ENCODE measurements at places on chromosomes 12 and 14.

- no peak overlapping the region for H3K27ac ChIP-seq
- no peaks in the 10 kb centered on the region for H3K27me3 ChIP-seq
- H3K4me1 ChIP-seq = no peaks in the 10 kb centered on the region
These were observed 27.8 kb downstream of the EFCAB11 start for GRCh38 chr14:89926694-89927093.

DNA sequence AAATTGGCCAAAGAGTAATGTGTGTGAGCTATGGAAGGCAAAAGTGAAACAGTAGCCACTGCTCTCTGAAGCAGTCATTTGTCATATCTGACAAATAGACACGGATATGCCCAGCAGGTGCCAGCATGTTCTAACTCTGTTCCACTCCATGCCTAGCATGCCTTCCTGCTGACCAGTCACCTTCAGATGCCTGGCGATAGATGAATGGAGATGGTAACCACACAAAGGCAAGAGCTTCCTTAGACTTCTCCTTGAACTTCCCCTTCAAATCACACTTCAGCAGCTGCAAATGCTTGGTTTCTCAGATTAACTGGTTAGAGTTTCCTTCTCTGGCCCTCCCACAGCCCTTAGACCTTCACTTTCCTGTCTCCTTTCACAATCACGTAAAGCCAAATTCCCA, 429.9 kb downstream of the DAD1 start:
- no peaks in the 10 kb centered on the region for H3K36me3 ChIP-seq
- no peak for DNase-seq
- H3K27me3 ChIP-seq = no peaks in the 10 kb centered on the region
- no peak overlapping the region for H3K4me3 ChIP-seq
- H3K4me1 ChIP-seq = no peaks in the 10 kb centered on the region
- H3K27ac ChIP-seq = no peak overlapping the region

- H3K27ac ChIP-seq = no peak overlapping the region
- H3K36me3 ChIP-seq = no peaks in the 10 kb centered on the region
These were observed 73.9 kb downstream of the HSD17B6 start for GRCh38 chr12:56836800-56837663.

GRCh38 chr14:55221186-55221585, 29.8 kb upstream of the DLGAP5 start:
- no peaks in the 10 kb centered on the region for H3K4me1 ChIP-seq
- no peak overlapping the region for H3K27ac ChIP-seq
- no peaks in the 10 kb centered on the region for H3K27me3 ChIP-seq
- no peak for DNase-seq
- H3K36me3 ChIP-seq = no peaks in the 10 kb centered on the region

GRCh38 chr12:98696036-98696646, 51.1 kb downstream of the APAF1 start:
- no peaks in the 10 kb centered on the region for H3K36me3 ChIP-seq

- no peaks in the 10 kb centered on the region for H3K4me1 ChIP-seq
- no peak for DNase-seq
- H3K36me3 ChIP-seq = no peaks in the 10 kb centered on the region
- no peak overlapping the region for H3K4me3 ChIP-seq
These were observed 96.5 kb downstream of the DUSP16 start for GRCh38 chr12:12466157-12466556.

DNA sequence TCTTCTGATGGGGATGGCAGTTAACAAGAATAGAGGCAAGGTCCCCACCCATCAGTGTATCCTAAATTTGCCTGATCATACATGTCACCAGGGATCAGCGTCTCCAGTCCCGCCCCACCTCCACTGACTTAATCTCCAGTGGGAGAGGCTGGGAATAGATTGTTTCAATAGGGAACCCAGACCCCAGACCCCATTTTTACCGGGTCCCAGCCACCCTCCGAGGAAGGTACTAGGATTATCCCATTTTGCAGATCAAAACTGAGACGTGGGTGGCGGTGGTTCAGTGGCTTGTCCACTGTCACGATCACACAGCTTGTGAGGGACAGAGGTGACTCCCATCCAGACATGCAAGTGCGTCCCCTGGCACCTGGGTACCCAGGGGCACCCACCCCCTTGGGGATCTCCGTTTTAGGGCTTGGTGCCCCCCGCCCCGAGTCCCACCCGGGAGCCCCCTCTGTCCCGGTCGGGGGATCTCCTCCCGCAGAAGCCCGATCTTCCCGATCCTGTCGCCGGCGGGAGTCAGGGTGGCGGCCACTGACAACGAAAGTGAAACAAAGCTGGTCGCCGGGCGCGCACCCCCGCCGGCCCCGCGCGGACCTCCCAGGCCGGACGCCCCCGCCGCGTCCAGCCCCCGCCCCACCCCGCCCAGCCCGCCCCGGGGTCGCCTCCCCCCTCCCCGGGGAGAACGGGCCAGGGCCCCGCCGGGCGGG, 523 bp downstream of the WSB2 start:
- H3K27ac ChIP-seq = no peak overlapping the region
- H3K27me3 ChIP-seq = no peaks in the 10 kb centered on the region
- DNase-seq = no peak
- H3K36me3 ChIP-seq = no peaks in the 10 kb centered on the region
- peak overlapping the region; percentile 67 for H3K4me3 ChIP-seq
- peaks cover 2% of the 10 kb centered on the region for H3K4me1 ChIP-seq

DNA sequence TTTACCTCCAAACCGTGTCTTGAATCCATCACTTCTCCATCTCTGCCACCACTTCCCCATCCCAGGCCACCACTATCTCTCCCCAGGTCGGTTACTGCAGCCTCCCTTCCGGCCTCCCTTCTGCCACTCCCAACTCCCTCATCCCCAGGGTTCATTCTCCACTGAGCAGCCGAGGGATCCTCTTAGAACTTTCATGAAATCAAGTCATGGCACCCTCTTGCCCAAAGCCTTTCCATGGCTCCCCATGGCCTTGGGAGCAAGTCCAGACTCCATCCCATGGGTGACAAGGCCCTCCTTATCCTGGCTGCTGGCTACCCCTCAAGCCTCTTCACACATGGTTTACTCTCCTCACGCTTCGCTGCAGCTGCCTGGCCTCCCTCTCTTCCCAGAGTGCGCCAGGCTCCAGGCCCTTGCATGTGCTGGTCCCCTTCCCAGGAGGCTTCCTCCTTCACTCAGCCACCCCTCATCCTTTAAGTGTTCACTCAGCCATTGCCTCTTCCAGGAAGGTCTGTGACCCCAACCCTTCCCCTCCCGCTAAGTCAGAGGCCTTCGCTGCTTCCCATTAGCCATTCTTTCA, 17.9 kb upstream of the SH2B3 start:
- no peak for DNase-seq
- no peaks in the 10 kb centered on the region for H3K27me3 ChIP-seq
- no peak overlapping the region for H3K27ac ChIP-seq
- no peak overlapping the region for H3K4me3 ChIP-seq
- no peaks in the 10 kb centered on the region for H3K4me1 ChIP-seq

DNA sequence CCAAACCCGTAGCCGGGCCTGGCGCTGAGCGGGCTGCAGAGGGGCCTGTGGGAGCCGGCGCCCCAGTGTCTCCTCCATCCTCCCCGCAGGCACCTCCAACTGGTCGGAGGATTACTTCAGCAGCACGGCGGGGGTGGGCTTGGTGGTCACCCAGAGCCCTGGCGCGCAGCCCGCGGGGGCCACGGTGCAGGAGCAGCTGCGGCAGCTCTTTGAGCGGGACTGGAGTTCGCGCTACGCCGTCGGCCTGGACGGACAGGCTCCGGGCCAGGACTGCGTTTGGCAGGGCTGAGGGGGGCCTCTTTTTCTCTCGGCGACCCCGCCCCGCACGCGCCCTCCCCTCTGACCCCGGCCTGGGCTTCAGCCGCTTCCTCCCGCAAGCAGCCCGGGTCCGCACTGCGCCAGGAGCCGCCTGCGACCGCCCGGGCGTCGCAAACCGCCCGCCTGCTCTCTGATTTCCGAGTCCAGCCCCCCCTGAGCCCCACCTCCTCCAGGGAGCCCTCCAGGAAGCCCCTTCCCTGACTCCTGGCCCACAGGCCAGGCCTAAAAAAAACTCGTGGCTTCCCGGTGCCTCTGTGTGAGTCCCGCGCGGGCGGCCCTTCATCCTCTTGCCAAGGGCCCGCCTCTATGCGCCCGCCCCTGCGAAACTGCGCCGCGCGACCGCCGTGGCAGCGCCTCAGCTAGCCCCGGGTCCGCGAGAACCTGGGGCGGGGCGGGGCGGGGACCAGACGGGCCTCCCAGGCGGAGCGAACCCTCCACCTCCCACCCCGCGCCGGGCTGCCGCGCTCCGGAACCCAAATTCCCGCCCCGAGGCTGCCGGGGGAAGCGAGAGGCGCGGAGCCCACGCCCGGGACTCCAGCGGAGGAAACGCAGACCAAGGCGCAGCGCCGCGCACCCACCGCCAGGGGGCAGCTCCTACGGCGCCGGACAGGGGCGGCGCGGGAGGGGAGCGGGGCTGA, 8.3 kb downstream of the PLD4 start:
- H3K36me3 ChIP-seq = no peaks in the 10 kb centered on the region
- H3K4me1 ChIP-seq = no peaks in the 10 kb centered on the region
- peak; percentile 45 for DNase-seq
- peak overlapping the region; percentile 40 for H3K4me3 ChIP-seq
- H3K27ac ChIP-seq = no peak overlapping the region

DNA sequence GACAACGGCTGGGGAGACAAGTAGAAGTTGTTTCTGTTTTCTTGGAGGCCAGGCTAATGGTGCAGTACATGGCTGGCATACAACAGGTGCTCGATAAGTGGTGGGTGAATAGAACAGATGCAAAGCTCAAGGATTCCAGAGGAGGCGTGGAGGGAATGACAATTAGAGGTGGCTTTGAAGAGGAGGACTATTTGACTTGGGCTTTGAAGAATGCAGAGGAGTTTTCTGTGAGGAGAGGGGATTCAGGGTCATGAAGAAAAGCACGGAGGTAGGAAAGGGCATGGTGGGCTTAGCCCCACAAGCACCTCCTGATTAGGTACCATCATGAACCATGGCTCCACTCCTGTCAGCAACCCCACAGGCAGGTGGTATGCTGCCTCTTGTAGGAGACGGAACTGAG, 142.3 kb downstream of the RBM19 start:
- H3K4me1 ChIP-seq = no peaks in the 10 kb centered on the region
- no peaks in the 10 kb centered on the region for H3K36me3 ChIP-seq
- no peak overlapping the region for H3K4me3 ChIP-seq
- no peaks in the 10 kb centered on the region for H3K27me3 ChIP-seq

GRCh38 chr12:5000658-5001385, 42.9 kb upstream of the KCNA5 start:
- 0 out of 2 replicates have a peak, but pooled peaks cover 1% of the 10 kb centered on the region for H3K4me1 ChIP-seq
- no peak overlapping the region for H3K4me3 ChIP-seq
- no peaks in the 10 kb centered on the region for H3K36me3 ChIP-seq
- no peak overlapping the region for H3K27ac ChIP-seq

- peaks cover 9% of the 10 kb centered on the region for H3K4me1 ChIP-seq
- H3K27ac ChIP-seq = no peak overlapping the region
- no peak overlapping the region for H3K4me3 ChIP-seq
- no peaks in the 10 kb centered on the region for H3K36me3 ChIP-seq
- no peak for DNase-seq
These were observed 14.4 kb upstream of the FIGNL2 start for GRCh38 chr12:51862947-51863346.

DNA sequence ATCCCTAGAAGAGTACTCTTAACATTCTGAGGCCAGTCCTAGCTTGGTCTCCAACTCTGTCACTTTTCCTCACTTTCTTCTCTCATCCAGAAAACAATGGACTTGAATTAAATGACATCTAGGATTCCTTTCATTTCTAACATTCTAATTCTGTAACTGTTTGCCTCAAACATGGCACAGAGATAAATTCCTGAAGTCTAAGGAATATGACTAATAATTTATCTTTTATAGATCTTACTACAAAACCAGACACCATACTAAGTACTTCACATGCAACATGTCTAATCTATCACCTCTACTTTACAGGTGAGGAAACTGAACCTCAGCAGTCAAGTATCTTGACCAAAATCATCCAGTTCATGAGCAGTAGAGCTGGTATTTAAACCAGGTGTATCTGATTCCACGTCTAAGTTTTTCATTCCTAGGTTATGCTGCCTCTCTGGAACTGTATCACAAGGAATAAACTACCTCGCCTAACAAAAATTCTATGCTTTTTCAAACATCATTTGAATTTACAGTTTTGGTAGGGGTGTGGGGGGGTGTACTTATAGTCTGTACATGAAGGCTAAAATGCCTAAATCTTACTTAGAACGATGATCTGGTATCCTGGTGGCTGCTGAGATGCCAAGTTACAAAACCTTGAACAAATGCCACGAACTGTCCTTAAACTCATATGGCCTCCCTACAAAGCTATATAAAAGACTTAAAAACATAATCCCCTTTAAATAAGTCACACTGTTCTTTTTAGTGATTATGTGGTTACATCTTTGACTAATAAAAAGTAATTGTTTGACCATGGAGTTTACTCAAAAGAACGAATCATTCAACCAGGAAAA, 41.6 kb downstream of the ATXN2 start:
- DNase-seq = no peak
- H3K4me3 ChIP-seq = no peak overlapping the region
- no peaks in the 10 kb centered on the region for H3K27me3 ChIP-seq
- H3K36me3 ChIP-seq = no peaks in the 10 kb centered on the region
- H3K4me1 ChIP-seq = no peaks in the 10 kb centered on the region

GRCh38 chr12:46603776-46604456, 221.9 kb downstream of the SLC38A4 start:
- H3K27me3 ChIP-seq = no peaks in the 10 kb centered on the region
- no peaks in the 10 kb centered on the region for H3K36me3 ChIP-seq

GRCh38 chr12:71014180-71014785, 93.7 kb upstream of the PTPRR start:
- DNase-seq = no peak
- no peaks in the 10 kb centered on the region for H3K4me1 ChIP-seq
- no peak overlapping the region for H3K4me3 ChIP-seq
- H3K27ac ChIP-seq = no peak overlapping the region
- H3K36me3 ChIP-seq = no peaks in the 10 kb centered on the region

- H3K36me3 ChIP-seq = no peaks in the 10 kb centered on the region
- DNase-seq = no peak
- H3K4me1 ChIP-seq = no peaks in the 10 kb centered on the region
- H3K27ac ChIP-seq = no peak overlapping the region
- no peak overlapping the region for H3K4me3 ChIP-seq
- H3K27me3 ChIP-seq = no peaks in the 10 kb centered on the region
These were observed 1003.6 kb downstream of the FSCB start for GRCh38 chr14:43503508-43503907.

GRCh38 chr12:45933504-45933903, 56.9 kb downstream of the SCAF11 start:
- no peaks in the 10 kb centered on the region for H3K4me1 ChIP-seq
- no peak for DNase-seq
- no peaks in the 10 kb centered on the region for H3K27me3 ChIP-seq
- H3K27ac ChIP-seq = no peak overlapping the region

GRCh38 chr14:94823556-94824341, 53.8 kb upstream of the GSC start:
- H3K4me3 ChIP-seq = no peak overlapping the region
- no peaks in the 10 kb centered on the region for H3K36me3 ChIP-seq
- no peaks in the 10 kb centered on the region for H3K4me1 ChIP-seq
- no peak for DNase-seq
- no peaks in the 10 kb centered on the region for H3K27me3 ChIP-seq
- no peak overlapping the region for H3K27ac ChIP-seq

- H3K27ac ChIP-seq = no peak overlapping the region
- no peaks in the 10 kb centered on the region for H3K4me1 ChIP-seq
- H3K36me3 ChIP-seq = no peaks in the 10 kb centered on the region
- DNase-seq = peak; percentile 7
- no peaks in the 10 kb centered on the region for H3K27me3 ChIP-seq
These were observed 244.5 kb upstream of the LRFN5 start for GRCh38 chr14:41362139-41362538.

- H3K4me1 ChIP-seq = no peaks in the 10 kb centered on the region
- H3K27ac ChIP-seq = no peak overlapping the region
- no peak overlapping the region for H3K4me3 ChIP-seq
- H3K36me3 ChIP-seq = no peaks in the 10 kb centered on the region
- no peaks in the 10 kb centered on the region for H3K27me3 ChIP-seq
These were observed 96.6 kb upstream of the SLC35F4 start for GRCh38 chr14:57962325-57963035.

- H3K4me1 ChIP-seq = peaks cover 19% of the 10 kb centered on the region
- no peak for DNase-seq
- no peak overlapping the region for H3K27ac ChIP-seq
- no peak overlapping the region for H3K4me3 ChIP-seq
- no peaks in the 10 kb centered on the region for H3K27me3 ChIP-seq
These were observed 2.3 kb upstream of the GPR162 start for GRCh38 chr12:6819106-6820030.

Measured in iPS DF 6.9 (cell line).